Putamen (tissue), 1 donor: ENCODE measurements at places on chromosomes 4 and X.

DNA sequence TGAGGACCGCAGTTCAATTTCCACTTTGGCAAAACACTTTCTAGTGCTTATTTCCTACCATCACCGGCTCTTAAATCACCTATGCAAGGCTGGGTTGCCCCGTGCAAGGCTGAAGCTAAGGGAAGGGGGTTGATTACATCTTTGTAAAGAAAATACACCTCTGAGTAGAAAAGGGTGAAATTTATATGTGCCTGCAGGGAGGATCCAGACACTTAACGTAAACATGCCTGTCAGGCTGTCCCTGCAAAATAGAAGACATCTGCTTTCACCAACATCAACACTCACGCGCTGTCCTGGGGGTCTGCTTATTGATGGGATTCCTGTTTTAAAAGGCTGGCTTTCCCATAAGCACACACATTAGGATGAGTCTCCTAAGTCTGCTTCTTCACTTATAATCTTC is 92.0 kb downstream of the PRKX start:
- DNase-seq = no peak

- no peak for DNase-seq
Observed at GRCh38 chr4:36332782-36333131, 51.3 kb downstream of the DTHD1 start.

DNA sequence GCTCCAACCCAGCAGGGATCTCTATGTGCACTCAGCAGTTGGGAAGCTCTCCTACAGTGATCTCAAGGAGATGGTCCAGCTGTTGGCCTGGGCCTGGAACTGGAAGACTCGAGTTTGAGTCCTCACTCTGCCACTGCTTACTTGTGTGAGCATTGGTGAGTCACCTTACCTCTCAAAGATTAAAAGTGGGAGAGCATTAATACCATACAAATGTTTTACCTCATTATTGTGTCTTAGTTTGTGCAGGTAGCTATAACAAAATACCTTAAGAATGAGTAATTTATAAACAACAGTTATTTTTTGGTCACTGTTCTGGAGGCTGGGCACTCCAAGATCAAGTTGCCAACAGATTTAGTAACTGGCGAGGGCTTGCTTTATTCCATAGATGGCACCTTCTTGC is 21.4 kb upstream of the ZNF827 start:
- DNase-seq = no peak

DNA sequence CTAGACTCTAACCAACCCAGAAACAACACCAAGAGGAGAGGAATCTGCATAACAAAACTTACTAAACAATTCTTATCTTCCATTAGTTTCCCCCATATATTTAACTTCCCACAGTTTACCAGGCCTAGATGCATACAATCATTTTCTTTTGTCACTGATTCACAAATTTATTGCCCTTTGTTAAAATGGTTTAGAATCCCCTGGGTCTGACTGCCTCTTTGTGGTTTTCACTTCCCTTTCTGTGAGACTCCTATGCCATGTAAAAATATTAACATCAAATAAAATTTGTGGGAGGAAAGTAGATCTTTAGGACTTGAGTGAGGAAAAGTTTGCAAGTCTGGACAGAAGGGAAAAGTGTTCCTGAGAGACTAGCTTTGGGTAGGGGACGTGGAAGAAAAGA is 393.8 kb upstream of the CNKSR2 start:
- no peak for DNase-seq

DNA sequence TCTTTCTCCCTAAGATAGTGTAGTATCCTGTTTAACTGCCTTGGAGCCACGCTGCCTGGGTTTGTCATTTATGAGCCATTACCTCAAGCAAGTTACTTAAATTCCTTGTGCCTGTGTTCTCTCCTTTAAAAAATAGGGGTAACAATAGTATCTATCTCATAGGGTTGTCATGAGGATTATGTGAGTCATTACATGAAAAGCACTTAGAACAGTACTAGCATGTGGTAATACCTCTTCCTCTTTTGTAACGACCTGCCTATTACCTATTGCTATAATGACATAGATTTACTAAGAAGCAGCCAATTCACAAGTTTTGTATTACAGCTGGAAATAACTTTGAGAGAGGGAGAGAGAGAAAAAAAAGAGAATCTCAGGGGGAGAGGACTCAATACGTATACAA is 834.7 kb downstream of the RAPGEF2 start:
- no peak for DNase-seq

DNA sequence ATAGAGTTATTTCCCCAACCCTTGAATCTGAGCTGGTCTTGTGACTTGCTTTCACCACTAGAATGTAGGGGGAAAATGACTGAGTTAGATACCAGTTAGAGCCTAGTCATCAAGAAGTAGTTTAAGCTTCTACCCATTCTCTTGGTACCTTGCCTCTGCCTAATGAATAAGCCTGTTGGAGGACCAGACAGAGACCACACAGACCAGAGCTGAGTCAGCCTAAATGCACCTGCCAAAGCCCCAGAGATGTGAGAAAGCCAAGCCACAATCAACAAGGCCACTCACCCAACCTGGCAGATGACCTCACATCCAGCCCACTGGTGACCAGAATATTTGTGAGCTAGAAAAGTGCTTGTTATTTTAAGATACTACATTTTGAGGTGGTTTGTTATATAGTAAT is 85.2 kb upstream of the DCLK2 start:
- DNase-seq = no peak

GRCh38 chr4:81470456-81471297 is 1.0 kb downstream of the RASGEF1B start:
- DNase-seq = peak; percentile 67

GRCh38 chr4:13597604-13598003 is 29.9 kb downstream of the BOD1L1 start:
- DNase-seq = no peak

DNA sequence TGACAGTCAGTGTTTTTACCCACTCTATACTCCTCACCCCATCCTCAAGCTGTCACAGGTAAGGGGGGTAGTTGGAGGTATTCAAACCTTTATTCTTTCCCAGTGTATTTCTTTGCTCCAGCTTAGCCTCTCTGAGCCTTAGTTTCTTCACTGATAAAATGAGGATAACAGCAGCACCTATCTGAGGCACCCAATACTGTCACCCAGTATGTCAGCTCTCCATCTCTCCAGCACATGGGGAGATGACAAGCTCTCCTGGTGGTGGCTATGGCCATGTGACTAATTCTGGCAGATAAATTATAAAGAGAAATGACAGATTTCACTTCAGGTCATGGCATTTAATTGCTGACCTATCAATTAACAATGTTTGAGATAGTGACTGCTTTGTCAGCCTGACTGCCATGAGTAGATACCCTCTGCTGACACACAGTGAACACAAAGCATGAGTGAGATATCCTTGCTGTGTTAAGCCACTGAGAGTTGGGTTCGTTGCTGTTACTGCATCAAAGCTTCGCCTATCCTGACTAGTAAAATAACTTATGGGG is 176.4 kb upstream of the TBC1D9 start:
- no peak for DNase-seq

DNA sequence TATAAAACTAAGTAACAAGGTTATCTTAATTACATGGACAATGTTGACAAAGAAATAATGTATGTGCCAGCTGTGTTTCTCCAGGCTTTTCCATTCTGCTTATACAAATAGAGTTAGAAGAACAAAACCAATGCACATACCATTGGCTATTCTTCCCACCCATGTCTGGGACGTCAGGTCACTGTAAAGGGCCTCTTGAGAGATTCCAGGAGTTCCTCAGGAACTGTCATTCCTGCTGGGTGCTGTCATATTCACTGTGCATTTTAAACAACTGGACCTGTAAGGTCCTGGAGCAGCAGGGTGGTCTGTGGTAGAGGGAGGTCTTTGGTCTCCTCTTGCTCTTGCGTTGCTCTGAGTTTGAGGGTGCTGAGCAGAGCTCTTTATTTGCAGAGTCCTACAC is 74.6 kb upstream of the AP1S2 start:
- DNase-seq = no peak

- DNase-seq = no peak
Observed at GRCh38 chr4:169066934-169067333, 56.9 kb upstream of the CBR4 start.

GRCh38 chr4:128657638-128658037 is 151.9 kb upstream of the JADE1 start:
- no peak for DNase-seq

GRCh38 chrX:973010-973632 is 239.3 kb downstream of the CRLF2 start:
- no peak for DNase-seq

DNA sequence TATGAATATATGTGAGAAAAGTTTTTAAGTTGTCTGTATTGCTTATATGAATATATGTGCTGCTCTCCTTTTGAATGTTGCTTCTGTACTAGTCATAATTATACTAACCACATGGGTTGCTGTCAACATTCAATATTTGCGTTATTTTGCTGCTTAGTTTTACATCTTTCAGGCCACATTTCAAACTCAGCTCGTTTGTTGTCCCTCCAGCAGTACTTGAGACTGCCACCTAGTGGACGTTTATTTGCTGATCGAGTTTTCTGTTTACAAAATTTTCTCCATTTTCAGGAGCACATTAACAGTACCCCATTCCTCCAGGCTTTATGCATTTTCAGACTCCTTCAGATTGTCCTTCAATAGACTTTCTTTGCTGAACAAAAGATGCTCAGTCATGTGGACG is 75.8 kb downstream of the NUDT11 start:
- peak; percentile 5 for DNase-seq

DNA sequence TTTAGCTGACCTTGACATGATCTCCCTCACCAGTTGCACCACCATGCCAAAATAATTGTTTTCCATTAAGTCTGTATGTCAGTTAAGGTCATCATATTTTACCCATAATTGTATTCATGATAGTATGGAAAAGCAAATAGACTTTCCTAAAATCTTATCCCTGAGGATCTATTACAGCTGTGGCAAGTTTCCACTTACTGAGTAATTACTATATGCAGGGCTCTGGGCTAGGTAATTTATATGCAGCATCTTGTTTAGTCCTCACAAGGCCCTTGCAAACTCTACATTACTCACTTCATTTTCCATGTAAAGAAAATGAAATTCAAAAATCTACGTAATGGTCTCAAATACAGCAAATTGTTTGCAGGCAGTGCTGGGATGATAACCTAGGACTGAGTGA is 34.8 kb downstream of the YIPF7 start:
- no peak for DNase-seq

DNA sequence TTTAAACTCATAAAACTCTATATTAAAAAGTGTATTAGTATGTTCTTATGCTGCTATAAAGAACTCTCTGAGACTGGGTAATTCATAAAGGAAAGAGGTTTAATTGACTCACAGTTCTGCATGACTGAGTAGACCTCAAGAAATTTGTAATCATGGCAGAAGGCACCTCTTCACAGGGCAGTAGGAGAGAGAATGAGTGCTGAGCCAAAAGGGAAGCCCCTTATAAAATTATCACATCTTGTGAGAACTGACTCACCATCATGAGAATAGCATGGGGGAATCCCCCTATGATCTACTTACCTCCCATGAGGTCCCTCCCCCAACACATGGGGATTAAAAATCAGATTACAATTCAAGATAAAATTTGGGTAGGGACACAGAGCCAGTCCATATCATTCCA is 463.2 kb downstream of the KLHL13 start:
- DNase-seq = no peak

- DNase-seq = no peak
Observed at GRCh38 chrX:45619290-45619689, 418.6 kb upstream of the DIPK2B start.

DNA sequence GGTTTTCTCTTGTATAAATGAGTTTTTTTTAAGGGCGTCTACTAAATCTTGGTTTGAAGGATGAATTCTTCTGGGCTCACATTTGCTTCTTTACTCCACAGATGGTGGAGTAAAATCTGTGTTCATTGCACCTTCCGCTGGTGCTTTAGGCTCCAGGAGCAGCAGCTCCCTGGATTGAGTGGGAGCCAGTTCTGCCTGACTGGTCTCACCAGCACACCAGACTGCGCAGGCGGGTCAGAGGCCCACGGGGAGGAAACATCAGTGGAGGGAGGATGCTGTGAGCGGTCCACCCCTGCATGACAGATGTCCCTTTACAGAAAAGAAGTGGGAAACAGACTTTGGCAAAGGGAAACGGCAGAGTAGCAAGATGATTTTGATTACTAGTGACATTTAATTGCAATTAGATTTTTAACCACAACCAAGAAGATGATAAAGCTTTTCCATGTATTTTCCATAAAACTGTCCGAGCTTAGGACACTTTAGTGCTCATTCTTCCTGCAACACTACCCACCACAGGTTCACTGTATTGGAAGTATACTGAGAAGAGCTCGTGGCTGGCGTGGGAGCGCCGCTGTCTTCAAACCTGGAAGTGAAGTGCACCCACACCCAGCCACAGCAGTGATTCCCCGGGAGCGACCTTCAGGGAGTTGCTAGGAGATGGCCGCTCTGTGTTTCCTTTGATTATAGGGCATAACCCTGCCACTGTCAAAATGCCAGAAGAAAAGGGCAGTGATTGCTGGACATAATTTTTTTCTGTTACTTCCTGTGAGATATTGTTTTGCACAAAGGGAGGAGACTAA is 95.2 kb downstream of the SORBS2 start:
- no peak for DNase-seq

GRCh38 chr4:80196922-80197573 is at the start of gene PRDM8:
Gene PRDM8, plus strand, starts transcription at chr4:80197503. Its CDS starts 2,578 bp downstream, at chr4:80200081.
- peak; percentile 85 for DNase-seq

DNA sequence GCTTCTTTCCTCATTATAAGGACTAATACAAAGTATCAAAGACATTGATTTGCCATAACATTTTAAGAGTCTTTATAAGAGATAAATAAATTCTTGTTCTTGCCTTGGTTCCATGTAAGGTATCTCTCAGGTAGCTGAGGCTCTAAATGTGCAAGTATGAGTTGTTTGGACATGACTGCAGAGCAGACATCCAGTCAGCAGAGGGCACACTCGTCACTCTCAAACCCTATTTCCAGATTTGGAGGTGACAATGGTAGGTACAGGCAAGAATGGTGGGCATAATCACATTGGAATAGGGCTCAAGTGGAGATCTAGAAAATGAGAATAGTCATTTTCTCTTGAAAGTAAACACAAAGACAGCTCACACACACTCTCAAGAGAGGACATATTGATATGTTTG is 133.3 kb upstream of the ZIC3 start:
- no peak for DNase-seq

GRCh38 chr4:126733301-126733700 is 899.5 kb upstream of the INTU start:
- no peak for DNase-seq

GRCh38 chrX:137425986-137426385 is 139.9 kb upstream of the ZIC3 start:
- DNase-seq = no peak

DNA sequence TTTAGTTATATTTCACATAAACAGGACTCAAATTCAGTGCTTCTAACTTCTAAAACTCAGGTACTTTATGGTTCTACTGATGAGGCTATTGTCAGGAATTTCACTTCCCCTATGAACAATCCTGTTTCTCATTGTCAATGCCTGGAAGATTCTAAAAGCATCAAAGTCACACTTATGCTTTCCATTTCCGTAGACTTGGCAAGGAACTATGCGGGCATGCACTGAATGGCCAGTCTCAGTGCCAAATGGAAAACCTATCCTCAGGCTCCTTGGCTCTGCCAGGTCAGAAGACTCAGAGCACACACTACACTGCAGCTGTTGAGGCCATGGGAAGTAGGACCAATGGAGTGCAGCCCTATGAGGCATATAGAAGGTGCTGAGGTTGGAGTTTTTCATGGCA is 97.0 kb upstream of the PTPN13 start:
- DNase-seq = peak; percentile 24

GRCh38 chr4:53021754-53022512 is 159.8 kb downstream of the RASL11B start:
- no peak for DNase-seq

- no peak for DNase-seq
Observed at GRCh38 chr4:69707807-69708206, 52.6 kb downstream of the SULT1B1 start.

GRCh38 chr4:79576429-79576753 is 168.4 kb upstream of the GK2 start:
- no peak for DNase-seq
